ENCODE measurements at places on chromosomes 7 and 10.

DNA sequence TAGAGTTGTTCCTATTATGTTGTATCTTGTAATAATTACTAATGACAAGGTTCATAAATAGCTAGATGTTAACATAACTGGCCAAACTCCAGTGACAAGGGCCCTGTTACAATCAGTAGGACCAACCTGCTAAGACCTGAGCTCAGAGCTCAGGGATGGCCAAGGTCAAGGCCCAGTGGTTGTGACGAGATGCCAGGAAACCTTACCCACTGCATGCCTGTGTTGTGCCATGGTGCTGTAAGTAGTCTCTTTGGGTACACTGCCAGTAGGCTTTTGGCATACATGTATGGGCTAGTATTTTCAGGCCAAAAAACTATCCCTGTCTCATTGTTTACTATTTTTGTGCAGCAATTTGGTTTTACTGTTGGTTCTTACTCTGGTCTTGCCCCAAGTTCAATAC, 7.9 kb upstream of the IDI2 start:
- DNase-seq, result no peak

GRCh38 chr7:38671911-38672905, 41.0 kb upstream of the AMPH start:
- DNase-seq, result no peak

DNA sequence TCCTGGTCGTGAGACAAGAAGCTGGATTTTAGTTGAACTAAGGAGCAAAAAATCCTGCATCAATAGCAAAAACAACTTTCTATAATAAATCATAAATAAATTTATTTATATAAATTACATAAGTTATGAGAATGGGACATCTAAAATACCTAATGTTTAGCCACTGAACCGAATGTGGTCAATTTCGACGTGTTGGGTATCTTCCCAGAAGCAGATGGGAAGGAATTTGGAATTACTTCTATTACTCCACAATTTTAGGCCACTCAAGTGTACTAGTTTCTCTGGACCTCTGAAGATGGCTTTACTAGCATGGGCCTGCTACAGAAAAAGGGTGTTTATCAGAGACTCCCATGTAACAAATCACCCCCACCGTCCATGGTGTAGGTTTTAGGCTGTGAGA, 172.0 kb downstream of the PRPF18 start:
- no peak for DNase-seq

GRCh38 chr10:74415146-74415839, 264.3 kb downstream of the ADK start:
- no peak for DNase-seq

- no peak for DNase-seq
Observed at GRCh38 chr7:115293628-115294240, 371.8 kb downstream of the MDFIC start.

DNA sequence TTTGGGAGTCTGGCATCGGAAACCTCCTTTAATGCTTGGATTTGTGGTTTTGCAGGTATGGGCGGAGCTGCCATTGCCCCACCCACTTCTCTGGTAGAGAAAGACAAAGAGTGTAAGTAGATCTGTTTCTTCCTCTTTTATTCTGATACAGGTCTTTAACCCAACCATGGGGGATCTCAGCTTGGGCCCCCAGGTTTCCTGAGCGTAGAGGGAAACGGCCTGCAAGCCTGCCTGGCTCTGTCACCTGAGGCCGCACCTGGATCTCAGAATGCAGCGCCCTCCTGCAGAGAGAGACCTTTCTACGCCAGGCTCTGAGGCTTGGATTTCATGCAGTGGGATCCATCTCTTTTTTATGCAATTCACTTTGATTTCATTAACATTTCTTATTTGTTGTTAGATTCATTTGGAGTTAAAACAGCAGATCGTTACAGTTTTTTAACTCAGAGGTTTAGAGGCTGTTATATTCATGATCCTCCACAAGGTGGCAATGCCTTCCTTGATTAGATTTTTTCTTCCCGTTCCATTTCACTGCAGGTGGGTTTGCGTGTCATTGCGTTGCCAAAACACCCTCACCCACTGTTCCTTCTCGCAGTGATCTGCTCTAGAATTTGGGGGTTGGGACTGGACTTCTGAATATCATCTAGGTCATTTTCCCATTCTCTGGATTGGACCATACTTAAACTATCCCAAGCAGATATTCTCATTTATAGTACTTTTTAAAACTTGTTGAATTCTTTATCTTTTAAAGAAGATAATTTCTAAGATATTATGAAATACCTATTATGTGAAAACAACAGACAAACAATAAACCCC, 20.0 kb downstream of the RBM17 start:
- DNase-seq, result peak; percentile 14

DNA sequence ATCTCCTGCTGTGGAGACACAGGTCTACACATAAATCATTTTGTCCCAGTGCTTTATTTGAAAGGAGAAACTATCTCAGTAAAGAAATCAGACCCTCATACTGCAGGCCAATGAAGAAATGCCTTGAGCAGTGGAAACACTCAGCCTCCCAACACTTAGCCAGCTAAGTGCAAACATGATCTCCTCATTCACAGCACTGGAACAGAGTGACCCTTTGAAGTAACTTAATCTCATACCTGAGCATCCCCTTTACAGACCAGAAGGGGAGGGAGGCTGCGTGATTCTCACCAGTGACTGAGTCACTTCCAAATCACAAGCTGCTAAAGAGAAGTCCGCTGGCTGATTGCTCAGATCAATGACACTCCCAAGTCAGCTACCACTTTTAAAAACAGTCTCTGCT, 4.5 kb downstream of the CHST15 start:
- DNase-seq, result no peak

- DNase-seq, result no peak
Observed at GRCh38 chr10:102140913-102141540, 8.2 kb downstream of the PPRC1 start.

All from NCI-H2029 treated with DMSO at 0.1 percent for 48 hours (cell line).